D721Med (cell line): ENCODE measurements at places on chromosomes 6 and 20.

DNA sequence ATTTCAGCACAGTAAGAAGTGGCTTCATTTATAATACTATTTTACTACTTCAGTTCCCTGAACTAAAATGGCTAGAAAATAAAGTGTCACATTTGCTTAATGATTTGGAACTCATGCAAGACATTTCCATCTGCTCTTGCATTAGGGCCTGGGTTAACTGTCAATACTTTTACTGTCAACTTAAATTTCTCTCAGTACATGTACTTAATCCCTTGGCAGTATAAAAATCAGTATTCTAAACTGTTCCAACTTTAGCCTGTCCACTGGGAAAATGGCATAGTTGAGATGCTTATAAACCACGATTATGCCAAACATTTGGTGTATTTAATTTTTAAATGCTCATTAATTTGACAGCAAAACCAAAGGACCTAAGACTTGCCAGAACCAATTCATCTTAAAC is 154.5 kb downstream of the ASCC3 start:
- no peak for DNase-seq

DNA sequence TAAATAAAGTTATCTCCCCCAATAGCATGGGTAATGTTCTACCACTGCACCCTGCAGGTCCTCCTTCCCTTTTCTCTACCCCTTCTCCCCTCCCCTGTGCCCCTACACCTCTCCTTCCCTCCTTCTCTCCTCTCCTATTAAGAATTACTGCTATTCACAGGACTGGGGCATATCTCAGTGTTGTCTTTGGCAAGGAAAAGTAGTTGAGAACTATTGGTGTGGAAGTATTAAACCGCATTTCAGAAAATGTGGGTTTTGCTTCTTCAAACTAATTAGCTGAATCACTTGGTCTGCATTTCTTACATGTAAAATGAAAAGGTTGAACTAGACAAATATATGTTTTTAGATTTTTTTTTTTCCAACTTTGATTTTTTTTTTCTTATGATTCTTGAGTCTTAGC is 296.3 kb downstream of the CDKAL1 start:
- no peak for DNase-seq

DNA sequence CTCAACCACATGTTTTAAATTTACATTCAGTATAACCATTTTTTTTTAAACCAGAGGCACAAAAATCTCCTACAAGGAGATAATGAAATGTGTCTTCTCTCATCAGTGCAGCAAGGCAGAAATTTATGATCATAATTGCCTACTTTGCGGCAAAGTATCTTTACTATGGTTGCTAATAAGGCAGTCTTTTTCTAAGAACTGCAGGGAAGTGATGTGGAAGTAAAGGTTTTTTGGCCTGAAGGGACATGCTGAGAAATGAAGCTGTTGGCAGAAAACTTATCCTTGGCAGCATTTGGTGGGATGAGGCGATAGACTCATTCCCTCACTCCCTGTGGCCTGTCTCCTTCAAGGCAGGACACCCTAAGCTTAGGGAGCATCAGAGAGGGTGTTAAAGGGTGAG is 48.7 kb downstream of the SCGN start:
- no peak for DNase-seq

DNA sequence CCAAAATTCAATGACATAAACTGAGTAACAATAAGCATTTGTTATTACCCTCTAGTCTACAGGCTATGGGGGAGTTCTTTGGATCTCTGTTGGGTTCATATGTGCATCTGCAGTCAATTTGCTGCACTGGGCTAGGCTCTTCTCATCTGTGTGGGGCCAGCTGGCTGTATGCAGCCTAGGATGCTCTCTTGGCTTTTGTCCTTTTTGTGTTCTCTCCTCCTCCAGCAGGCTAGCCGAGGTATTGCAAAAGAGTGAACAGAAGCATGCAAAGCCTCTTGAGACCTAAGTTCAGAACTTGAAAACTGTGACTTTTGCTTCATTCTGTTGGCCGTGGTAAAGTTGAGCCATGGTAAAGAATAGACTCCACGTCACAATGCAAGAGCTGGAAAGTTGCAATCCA is 62.8 kb upstream of the FOXO3 start:
- DNase-seq = no peak

GRCh38 chr20:57743450-57744095 is 33.8 kb upstream of the PMEPA1 start:
- DNase-seq = no peak

DNA sequence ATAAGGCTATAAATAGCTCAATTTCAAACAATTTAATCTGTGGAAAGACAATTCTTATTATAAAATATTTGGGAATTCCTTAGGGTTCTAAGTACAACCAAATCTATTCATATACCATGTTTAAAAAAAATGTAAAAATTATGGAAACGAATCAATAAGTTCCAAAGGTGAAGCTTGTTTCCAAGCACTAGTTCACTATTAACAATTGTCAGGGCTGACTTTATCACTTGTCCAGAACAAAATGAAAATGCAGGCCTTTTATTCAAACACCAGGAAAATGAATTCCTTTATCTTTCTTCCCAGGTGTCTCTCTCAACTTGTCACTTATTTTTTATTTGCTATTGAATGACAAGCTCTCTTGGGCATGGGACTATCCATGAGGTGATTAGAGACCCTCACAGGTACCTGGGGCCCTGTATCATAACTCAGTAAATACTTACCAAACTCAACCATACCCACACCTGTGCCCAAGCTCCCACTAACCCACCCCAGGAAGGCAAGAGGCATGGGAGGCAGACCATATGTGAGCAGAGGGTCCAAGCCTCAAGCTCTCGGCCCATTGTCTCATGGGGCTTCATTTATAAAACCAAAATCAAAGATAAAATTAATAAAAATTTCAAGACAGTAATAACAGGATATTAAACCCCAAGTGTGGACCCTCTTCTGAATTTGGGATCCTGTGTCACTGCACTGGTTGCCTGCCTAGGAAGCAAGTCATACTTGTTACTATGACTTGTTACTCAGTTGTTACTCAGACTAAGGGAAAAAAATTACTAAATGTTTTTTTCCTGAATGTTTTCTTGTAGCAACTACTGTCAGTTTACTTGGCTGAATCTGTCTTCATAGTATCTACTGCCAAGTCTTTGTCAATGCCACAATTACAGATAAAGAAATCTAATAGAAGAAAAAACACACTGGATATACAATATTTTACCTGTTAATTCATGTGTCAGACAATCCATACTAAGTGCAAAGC is 54.7 kb downstream of the PTPRK start:
- DNase-seq = no peak

DNA sequence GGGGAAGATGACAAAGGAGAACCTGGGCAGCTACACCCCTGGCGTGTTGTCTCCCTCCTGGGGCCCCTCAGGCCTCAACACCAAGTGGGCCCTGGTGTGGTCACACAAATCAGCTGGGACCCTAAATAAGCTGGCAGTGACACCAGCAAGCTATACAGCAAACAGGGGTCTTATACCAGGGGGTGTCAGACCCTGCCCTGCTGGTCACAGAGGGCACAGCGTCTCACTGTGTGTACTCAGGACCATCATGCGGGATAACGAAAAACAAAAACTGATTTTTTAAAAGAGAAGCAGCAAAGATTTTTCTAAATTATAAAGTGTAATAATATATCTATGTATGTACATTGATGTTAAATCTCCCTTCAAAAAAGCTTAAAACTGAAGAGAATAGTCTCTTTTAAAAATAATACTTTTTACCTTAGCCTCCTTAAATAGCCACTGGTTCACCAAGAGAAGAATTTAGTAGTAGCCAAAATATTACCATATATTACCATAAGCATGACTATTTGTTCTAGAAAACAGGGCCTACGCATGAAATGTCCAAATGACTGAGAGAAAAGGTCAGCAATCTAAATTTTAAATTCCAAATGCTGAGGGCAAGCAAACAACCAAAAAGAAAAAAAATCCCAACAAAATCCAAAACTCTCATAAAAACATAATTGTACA is 220.4 kb downstream of the KIF16B start:
- no peak for DNase-seq

DNA sequence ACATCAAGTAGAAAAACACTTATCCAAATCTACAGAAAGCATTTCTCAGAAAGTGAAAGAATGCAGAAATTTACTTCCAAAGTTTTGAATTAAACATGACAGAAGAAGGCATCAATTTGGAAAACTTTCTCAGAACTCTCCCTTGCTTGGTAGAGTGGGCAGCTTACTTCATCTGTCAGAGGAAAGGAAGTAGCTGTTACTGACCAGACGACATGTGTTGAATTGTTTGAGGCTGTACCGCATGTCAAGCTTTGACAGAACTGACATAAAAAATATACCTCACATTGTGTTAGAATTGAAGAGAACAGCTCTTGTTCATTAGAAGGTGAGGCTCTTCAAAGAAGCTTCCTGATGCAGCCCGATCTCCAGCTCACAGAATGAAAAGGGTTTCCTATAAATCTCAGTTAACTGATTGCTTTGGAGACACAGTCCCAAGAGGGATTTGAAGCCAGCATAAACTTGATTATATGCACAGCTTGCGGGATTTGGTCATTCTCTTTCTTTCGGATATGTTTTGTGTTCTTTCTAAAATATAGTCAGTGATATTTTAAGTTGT is 190.7 kb downstream of the PLCB1 start:
- DNase-seq = no peak

- peak; percentile 82 for DNase-seq
Observed at GRCh38 chr6:44002593-44003344, 124.5 kb downstream of the MRPL14 start.

DNA sequence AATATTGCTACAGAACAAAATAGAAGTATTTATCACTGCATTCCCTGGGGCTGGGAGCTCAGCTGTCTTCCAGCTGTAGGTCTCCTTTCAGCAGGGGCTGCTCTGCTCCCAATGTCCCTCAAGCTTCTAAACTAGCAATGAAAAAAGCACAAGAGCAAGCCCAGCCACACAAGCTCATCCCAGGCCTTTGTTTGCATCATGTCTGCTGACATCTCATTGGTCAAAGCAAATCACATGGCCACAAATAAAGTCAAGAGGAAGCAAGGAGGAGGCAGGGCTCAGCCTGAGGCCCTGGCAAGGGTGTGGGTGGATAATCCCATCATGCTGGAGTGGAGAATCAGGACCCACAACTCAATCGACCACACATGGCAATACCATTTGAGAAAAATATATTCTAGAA is 2.2 kb upstream of the BFSP1 start:
- no peak for DNase-seq

GRCh38 chr20:60206259-60206658 is 248.0 kb downstream of the CDH26 start:
- no peak for DNase-seq

DNA sequence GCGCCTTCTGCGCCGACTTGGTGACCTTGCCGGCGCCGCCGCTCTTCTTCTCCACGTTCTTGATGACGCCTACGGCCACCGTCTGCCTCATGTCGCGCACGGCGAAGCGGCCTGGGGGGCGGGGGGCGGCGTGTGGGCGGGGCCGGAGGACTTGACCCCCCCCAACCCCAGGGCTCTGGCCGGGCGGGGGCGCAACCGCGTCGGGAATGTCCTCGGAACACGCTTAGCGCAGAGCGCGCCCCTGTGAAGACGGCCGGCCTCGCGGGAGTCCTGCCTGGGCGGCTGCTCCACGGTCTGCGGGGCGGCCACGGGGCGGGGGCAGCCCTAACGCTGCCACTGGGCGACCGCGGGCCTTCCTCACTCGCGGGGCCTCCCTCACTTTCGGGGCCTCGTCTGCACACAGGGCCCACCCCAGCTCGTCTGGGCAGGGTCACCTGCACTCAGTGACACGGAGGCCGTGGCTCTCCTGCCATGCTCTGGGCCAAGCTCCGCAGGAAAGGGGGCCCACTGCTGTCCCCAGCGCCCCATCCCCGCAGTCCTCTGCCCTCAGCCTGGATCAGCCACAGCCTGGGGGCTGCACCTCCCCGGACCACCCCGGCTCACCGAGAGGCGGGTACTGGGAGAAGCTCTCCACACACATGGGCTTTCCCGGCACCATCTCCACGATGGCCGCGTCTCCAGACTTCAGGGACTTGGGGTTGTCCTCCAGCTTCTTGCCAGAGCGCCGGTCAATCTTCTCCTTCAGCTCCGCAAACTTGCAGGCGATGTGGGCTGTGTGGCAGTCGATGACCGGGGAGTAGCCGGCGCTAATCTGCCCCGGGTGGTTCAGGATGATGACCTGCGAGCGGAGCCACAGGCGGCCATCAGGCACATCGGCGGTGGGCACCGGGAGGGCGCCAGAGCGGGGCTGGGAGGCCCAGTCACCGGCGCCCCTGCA is 10.3 kb downstream of the EEF1A2 start:
- DNase-seq = no peak

DNA sequence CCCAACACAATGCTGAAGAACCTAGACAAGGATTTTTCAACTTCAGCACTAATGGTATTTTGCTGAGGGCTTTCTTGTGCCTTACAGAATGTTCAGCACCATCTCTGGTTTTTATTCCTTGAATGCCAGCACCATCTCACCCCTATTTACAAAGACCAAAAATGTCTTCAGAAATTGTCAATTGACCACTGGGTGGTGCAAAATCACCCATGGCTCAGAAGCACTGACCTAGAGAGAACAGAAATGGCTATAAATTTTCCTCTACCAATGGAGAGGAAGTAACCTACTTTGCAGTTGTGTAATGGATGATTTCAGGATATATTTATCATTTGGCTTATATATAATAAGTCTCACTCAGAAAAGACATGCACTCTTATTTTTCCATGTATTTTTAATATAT is 431.0 kb upstream of the IRAK1BP1 start:
- no peak for DNase-seq

- no peak for DNase-seq
Observed at GRCh38 chr20:4883051-4883450, 118.3 kb downstream of the SLC23A2 start.
